ENCODE measurements at places on chromosomes 1 and 21. TPM values are rescaled to one million over a fixed set of nuclear protein-coding genes. Genes with fewer than 3 reads are reported as not detected.
A peak's percentile ranks its signal among the peaks of the same experiment; 100 is the strongest.

PDZK1 gene
- 0.16 TPM for polyA plus RNA-seq

ERRFI1 gene
- polyA plus RNA-seq = 66.9 TPM

S100A7 gene
- not detected for polyA plus RNA-seq

GRCh38 chr21:43362915-43363314 lies 64.0 kb downstream of the SIK1 start:
- H3K4me1 ChIP-seq = peaks cover 84% of the 10 kb centered on the region
- DNase-seq = no peak
- H3K27ac ChIP-seq = peak overlapping the region; percentile 84
- no peaks in the 10 kb centered on the region for H3K27me3 ChIP-seq
- H3K4me3 ChIP-seq = no peak overlapping the region
